ENCODE measurements at places on chromosomes 2 and 18. TPM values are rescaled to one million over a fixed set of nuclear protein-coding genes. Genes with fewer than 3 reads are reported as not detected.

MARCHF4 gene
- 0.26 TPM for total RNA-seq

MYCN gene
- not detected for total RNA-seq

CROCC2 gene
- total RNA-seq: 0.51 TPM

PCARE gene
- under 0.01 TPM for total RNA-seq

DSC3 gene
- total RNA-seq: under 0.01 TPM

DNA sequence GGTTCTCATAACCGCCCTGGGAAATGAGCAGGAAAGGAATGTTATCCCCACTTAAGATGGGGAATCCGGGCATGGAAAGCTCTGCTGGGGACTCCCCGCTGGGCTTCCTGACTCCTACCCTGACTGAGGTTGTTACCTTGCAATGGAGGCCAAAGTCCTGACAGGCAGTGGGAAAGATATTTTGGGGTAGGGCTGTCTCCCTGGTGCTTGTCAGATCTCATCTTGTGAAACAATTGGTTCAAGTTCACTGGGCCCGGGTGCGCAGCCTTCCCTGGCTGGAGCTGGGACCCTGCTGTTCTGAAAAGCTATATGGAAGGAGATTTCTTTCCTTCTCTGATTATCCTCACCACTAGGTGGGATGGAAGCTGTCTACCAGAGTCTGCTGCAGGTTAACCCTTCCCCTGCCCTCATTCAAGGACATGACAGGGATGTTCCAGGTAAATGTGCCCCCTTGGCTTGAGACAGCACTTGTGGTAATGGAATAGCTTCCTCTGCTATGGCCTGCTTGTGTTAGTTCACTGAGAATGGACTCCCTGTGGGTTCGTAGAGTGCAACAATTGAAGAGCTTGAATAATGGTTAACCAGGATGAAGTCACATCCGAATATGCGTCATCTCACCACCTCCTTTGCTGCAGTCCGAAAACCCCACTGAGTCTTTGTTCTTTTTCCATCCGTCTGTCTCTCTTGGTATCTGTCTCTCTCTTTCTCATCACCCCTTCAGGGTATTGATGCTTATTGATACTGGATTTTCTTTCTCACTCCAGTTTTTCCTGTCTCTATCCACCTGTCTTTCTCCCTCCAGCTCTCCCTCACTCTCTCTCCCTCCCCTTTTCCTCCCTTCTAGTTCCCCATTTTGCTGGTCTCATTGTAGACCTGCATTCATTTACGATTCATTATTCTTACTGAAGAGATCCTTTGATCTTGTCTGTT, 67.8 kb upstream of the EPAS1 start:
- no peak for DNase-seq
- H3K4me3 ChIP-seq: no peak overlapping the region
- no peaks in the 10 kb centered on the region for H3K36me3 ChIP-seq
- H3K27me3 ChIP-seq: no peaks in the 10 kb centered on the region
- H3K4me1 ChIP-seq: no peaks in the 10 kb centered on the region

DNA sequence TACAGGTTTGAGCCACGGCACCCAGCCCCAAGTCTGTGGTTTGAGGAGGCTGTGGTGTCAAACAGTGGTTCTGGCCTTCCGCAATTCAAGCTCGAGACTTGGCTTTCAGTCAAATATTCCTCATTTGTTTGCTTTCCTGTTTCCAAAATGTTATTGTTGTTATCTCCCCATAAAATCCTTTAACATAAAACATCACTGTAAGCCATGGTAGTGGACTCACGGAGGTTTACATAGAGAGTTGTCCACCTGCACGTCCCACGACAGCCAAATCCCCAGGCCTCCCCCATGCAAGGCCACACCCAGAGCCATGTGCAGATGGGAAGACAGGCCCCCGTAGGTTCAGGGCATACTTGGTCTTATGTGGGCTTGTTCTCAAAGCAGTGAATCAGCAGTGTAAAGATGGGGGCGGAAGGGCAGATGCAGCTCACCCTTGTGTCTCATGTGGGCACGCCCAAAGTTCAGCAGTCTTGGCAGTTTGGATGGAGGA, 18.9 kb upstream of the ST3GAL5 start:
- no peaks in the 10 kb centered on the region for H3K4me1 ChIP-seq
- DNase-seq: peak; percentile 72
- H3K27me3 ChIP-seq: peaks cover 8% of the 10 kb centered on the region
- no peak overlapping the region for H3K4me3 ChIP-seq
- no peaks in the 10 kb centered on the region for H3K36me3 ChIP-seq

- no peaks in the 10 kb centered on the region for H3K36me3 ChIP-seq
- H3K27ac ChIP-seq: peak overlapping the region; percentile 5
- H3K4me3 ChIP-seq: no peak overlapping the region
- peaks cover 2% of the 10 kb centered on the region for H3K27me3 ChIP-seq
Observed at GRCh38 chr2:128236491-128237035, 82.1 kb downstream of the HS6ST1 start.

- peaks cover 2% of the 10 kb centered on the region for H3K4me1 ChIP-seq
- H3K36me3 ChIP-seq: no peaks in the 10 kb centered on the region
- DNase-seq: no peak
- H3K27ac ChIP-seq: no peak overlapping the region
- H3K27me3 ChIP-seq: peaks cover 13% of the 10 kb centered on the region
- no peak overlapping the region for H3K4me3 ChIP-seq
Observed at GRCh38 chr2:136122661-136123060, 4.7 kb upstream of the CXCR4 start.

Measured in fibroblast of lung (primary cell).